ENCODE measurements at places on chromosomes 3 and 15.

- DNase-seq = no peak
Measured at GRCh38 chr3:14946739-14947099, 664 bp upstream of the NR2C2 start.

GRCh38 chr3:141114816-141115460, 63.8 kb downstream of the SPSB4 start:
- no peak for DNase-seq

GRCh38 chr15:79922512-79923078, 25.8 kb upstream of the MTHFS start:
- no peak for DNase-seq

DNA sequence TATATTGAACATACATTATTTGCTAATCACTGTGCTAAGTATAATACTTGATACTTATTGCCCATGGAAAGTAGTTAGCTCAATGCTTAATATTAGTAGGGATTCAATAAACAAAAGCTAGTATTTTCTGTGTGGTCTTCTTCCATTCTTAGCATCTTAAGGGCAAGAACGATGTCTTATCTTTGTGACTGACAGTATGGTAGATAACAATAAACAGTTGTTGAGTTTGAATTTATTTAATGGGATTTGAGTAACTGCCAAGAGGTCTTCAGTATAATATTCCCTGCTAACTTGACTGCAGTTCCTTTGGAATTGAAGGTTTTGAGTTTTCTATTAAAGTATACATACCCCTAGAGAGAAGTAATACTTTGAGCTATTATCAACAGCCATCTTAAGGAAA, 70.1 kb downstream of the ZNF609 start:
- no peak for DNase-seq

DNA sequence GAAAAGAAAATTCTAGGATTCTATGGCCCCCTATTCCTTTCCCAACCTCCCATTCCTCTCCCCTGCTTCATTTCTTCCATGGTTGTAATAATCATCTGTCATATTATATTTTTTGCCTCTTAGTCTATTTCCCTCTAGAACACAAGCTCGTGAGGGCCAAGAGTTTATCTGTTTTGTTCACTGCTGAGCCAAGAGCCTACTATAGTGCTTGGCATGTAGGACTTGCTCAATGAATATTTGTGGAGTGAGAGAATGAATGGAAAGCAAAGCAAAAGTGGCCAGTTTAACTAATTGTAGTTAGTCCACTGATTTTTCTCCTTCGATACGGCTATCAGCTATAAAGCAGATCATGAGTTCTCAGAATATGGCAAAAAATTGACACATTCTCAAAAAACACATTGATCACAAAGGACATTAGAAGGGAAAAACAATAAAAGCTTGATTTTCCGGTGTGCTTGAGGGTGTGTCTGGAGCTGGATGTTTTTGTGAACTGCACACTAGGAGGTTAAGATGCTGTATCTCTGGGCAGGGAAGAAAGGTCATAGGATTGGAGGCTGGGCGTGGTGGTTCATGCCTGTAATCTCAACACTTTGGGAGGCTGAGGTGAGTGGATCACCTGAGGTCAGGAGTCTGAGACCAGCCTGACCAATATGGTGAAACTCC, 25.0 kb upstream of the CTSH start:
- no peak for DNase-seq

DNA sequence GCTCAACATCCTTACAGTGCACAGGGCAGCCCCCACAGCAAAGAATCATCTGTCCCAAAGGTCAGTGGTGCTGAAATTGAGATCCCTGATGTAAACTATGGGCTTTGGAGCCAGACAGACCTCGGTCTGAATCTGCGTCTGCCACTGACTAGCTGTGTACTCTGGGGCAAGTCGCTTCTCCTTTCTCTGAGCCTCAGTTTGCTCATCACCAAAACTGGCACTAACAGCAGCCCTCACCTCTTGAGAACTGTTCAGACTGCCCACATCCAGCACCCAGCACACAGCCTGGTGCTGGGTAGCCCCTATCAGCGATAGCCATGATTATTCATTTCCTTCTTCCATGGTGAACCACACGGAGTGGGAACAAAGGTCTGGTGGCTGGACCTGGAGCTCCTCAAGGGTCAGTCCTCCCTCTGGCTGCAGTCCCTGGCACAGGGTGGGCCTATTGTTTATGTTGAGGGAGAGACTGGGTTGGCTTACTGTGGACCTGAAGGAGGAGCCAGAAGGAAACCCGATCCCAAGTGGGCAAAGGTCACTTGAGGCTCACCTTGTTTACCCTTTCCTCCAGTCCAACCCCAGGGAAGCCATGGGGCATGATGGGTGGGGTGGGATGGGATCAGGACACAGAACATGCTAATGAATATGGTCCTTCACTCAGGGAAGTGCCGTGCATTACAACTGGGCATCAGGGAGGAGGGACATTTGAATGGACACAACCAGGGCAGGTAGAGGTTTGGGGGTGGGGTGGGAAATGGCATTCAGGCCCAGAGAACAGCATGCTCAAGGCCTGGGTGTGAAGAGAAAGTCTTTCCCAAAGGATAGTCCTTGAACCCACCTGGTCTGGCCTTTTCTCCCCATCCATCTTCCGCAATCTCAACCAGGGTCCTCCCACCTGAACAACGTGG, 1.6 kb upstream of the PRKCD start:
- no peak for DNase-seq

DNA sequence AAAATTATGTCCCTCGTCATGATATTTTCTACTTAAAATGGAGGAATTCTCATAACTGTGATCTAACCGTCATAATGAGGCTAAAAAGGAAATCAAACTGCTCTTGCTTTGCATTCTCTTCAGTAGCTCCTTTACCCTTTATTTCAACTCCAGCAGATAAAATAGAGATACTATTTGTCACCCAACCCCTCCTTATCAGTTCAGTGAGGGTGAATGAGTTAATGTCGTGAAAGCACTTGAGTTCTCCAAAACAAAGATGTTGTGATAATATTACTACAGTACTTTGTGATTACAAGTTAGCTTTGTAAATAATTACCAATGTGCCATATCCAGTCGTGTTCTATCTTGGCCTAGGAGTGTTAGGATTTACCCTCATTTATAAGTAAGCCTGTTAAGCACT, 63.4 kb upstream of the ANKRD28 start:
- no peak for DNase-seq

- no peak for DNase-seq
Measured at GRCh38 chr3:107493134-107493533, 29.6 kb upstream of the BBX start.

DNA sequence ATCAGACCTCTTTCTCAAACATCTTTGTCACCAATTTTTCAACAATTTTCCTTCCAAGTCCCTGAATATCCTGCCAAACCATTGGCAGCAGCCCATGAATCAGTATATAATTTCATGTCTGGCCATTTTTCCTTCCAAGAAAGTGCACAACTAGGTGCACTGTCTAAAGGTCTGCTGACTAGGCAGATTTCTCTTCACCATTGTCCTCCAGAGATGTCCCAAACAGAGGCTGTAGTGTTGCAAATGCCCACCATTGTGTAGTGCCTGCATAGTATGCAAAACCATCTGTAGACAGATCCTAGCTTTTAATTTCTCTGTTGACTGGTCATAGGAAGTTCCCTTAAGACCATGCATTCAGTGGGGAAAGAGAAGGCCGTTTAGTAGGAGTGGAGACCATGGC, 25.0 kb upstream of the GOLGA6L2 start:
- DNase-seq = no peak

- no peak for DNase-seq
Measured at GRCh38 chr3:168648321-168648720, 552.6 kb upstream of the GOLIM4 start.

DNA sequence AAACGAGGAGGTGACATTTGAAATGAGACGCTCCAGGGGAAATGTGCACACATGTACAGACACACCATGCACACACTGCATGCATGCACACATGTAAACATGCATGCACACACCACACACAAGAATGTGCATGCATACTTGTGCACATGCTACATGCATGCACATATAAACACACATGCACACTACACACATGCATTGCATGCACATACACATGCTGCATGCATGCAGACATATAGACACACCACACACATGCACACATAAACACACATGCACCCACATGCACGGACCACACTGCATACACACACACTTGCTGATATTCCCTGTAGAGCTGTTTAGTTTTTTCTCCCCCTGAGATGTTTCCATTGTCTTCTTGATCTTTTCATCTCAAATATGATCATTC, 37.8 kb upstream of the SLC6A1 start:
- DNase-seq = no peak

Data from Right ventricle myocardium inferior (tissue), 1 donor.